GM04503 (cell line): ENCODE measurements at places on chromosomes 5 and 9.

DNA sequence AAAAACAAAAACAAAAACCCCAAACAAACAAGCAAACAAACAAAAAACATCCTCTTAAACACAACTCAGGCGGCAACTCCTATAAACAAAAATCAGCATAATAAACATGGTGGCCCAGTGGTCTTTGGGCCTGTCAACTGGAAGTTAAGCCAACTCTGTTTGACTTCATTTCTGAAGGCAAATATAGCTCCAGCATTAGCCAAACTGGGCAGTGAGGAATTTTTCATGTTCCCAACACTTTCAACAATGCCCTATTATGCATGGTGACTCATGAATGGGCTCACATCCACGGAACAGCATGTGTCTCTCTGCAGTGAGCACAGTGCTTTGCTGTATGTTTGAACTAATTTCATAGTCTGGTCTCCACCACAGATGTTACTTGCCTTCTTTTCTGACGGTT lies 143.9 kb upstream of the STC2 start:
- DNase-seq, result peak; percentile 96

DNA sequence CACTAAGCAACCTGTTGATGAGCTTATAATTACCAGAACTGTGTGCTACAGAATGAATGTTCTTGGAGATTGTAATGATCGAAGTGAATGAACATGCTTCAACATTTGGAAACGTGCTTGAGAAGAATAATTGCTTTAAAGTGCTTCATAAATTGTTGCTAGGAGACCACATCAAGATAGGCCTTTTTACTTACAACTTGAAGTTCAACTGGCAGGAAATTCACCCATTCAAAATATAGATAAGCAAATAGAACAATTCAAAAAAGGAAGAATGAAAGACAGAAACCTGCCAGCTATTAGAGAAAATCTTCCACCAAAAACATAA lies 38.0 kb upstream of the SLC44A1 start:
- no peak for DNase-seq

GRCh38 chr9:87280421-87280820 lies 217.2 kb upstream of the DAPK1 start:
- DNase-seq, result peak; percentile 50

- peak; percentile 78 for DNase-seq
These were observed 3.5 kb upstream of the ZNF366 start for GRCh38 chr5:72510610-72511181.

- DNase-seq, result no peak
These were observed 20.9 kb upstream of the PRUNE2 start for GRCh38 chr9:76926846-76927245.

GRCh38 chr5:157506981-157507780 lies 47.2 kb downstream of the NIPAL4 start:
- no peak for DNase-seq

DNA sequence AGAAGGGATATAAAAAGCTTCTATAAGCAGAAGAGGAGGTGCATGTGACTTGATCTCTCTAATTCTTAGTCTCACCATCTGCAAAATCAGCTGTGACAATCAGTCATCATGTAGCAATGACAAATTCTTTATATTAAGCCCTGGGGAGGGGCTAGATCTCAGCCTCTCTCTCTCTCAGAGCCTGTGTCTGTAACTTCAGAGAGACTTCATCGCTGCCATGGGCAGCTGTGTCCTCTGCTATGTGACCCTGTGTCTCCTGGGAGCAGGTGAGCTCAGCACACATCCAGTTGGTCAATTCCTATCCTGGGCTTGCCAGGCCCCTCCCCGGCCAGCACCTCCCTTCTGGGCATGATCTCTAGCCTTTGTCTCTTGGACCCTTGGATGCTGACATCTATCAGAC lies 109.6 kb downstream of the ANKRD18B start:
- no peak for DNase-seq

- DNase-seq, result no peak
These were observed 57.6 kb downstream of the SPOCK1 start for GRCh38 chr5:137441476-137441875.

- DNase-seq, result no peak
These were observed 72.9 kb upstream of the ALDH1B1 start for GRCh38 chr9:38319496-38320173.

DNA sequence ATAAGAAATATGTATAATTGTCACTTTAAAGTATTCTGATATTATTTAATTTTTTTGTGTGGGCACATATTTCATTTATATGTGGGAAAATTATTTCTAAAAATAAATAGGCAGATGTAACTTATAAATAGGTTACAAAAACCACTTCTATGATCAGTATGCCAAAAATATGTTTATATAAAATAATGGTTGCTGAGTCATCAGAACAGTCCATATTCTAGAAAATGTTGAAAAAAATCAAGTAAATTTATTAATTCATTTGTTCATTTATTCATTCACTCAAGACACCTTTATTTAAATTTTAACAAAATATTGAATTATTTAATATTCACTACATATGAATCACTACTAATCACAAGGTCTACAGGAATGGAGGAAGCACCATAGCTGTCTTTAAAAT lies 1387.3 kb upstream of the C9orf72 start:
- no peak for DNase-seq

DNA sequence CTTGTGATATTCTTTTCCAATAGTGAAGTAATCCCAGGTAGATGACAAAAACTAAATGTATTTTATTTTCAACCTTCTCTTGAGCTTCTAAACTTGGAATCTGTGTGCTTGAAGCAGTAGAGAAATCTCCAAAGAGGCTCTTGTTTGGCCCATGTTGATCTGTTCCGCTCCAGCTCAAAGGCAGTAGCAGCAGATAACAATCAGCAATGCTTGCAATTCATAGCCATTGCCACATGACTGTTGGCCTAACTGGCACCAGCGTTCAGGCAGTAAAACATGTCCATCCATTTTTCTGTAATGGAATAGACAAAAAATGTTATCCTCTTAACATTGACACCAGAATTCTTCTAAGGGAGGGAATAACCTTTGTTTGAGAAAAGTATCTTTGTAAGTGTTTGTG lies 270.7 kb upstream of the MSX2 start:
- DNase-seq, result no peak

GRCh38 chr9:134752471-134753168 lies 111.0 kb downstream of the COL5A1 start:
- DNase-seq, result no peak
